ENCODE measurements at places on chromosomes 2 and 18.

GRCh38 chr2:85668009-85668856 lies at the start of gene SFTPB:
Gene SFTPB (minus strand): TSS chr2:85668199. CDS start chr2:85668183, 16 bp downstream.
- no peak within 1 kb of the TSS for H3K4me3 ChIP-seq
- H3K27ac ChIP-seq = no peak within 1 kb of the TSS
- no peaks in the 10 kb centered on the region for H3K36me3 ChIP-seq
- DNase-seq = no peak
- H3K4me1 ChIP-seq = no peaks in the 10 kb centered on the region

GRCh38 chr2:226579519-226579918 lies 220.1 kb downstream of the IRS1 start:
- no peak overlapping the region for H3K27ac ChIP-seq
- peaks cover 20% of the 10 kb centered on the region for H3K27me3 ChIP-seq
- H3K4me3 ChIP-seq = no peak overlapping the region
- no peaks in the 10 kb centered on the region for H3K36me3 ChIP-seq

DNA sequence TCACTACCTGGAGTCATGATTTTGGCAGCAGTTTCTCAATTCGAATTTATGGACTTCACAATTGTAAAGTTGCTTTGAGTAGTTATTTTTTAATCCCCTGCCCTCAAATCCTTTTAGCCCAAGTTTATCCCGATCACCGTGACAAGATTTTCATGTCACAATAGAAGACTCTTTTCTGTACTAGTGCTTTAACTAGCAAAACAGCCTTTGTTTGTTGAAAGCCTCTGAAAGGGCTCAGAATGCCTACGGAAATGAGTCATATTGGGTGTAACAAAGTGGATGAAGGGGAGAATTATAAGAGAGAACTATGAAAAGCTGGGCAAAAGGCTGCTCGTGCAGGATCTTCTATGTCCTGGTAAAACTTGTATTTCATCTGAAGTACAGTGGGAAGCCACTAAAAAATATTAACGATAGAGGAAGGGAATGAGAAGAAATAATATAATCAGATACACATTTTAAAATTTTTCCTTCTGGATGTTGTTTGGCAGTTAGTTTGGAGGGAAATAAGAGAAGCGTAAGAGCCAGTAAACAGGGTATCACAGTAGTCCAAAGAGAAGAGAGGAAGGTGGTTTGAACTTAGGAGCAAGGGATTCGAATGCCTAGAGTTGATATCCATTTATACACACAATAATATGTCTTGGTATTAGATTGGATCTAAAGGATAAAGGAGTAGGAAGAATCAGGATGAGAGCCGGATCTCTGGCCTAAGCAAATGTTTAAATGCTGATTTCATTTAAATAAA lies 114.9 kb downstream of the GALNT13 start:
- no peaks in the 10 kb centered on the region for H3K4me1 ChIP-seq
- no peaks in the 10 kb centered on the region for H3K36me3 ChIP-seq
- no peaks in the 10 kb centered on the region for H3K27me3 ChIP-seq
- H3K27ac ChIP-seq = no peak overlapping the region

GRCh38 chr2:241863536-241863954 lies 4.9 kb upstream of the PDCD1 start:
- H3K36me3 ChIP-seq = peaks cover 8% of the 10 kb centered on the region
- DNase-seq = peak; percentile 38
- peak overlapping the region; percentile 50 for H3K4me3 ChIP-seq
- peaks cover 11% of the 10 kb centered on the region for H3K27me3 ChIP-seq
- H3K4me1 ChIP-seq = peaks cover 67% of the 10 kb centered on the region

- no peak for DNase-seq
- H3K4me1 ChIP-seq = no peaks in the 10 kb centered on the region
- H3K27ac ChIP-seq = no peak overlapping the region
- H3K4me3 ChIP-seq = no peak overlapping the region
- no peaks in the 10 kb centered on the region for H3K36me3 ChIP-seq
- H3K27me3 ChIP-seq = no peaks in the 10 kb centered on the region
Observed at GRCh38 chr18:44474591-44474990, 206.1 kb upstream of the SETBP1 start.

DNA sequence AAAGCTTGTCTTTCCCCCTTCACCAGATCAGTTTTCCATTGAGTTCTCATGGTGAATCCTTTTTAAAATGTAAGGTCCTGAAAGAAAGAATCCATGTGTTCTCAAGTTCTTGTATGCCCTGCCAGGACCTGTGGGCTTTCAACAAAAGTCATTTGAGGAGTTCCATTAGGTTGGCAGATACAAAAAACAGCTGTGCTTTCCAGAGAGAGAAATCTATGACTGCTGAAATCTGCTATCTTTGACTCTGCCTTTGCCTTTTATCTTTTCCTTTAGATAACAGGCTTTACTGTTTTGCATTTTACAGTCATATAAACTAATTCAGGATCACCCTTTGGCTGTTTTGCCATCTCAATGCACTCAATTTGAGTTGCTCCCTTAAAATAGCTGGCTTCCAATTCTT lies 59.7 kb downstream of the CXCR4 start:
- no peak for DNase-seq
- H3K4me1 ChIP-seq = peaks cover 83% of the 10 kb centered on the region
- peak overlapping the region; percentile 72 for H3K27ac ChIP-seq
- H3K4me3 ChIP-seq = no peak overlapping the region
- H3K27me3 ChIP-seq = no peaks in the 10 kb centered on the region

- DNase-seq = no peak
- no peak overlapping the region for H3K27ac ChIP-seq
- no peaks in the 10 kb centered on the region for H3K4me1 ChIP-seq
- H3K27me3 ChIP-seq = peaks cover 7% of the 10 kb centered on the region
- H3K36me3 ChIP-seq = no peaks in the 10 kb centered on the region
Observed at GRCh38 chr18:54671291-54671881, 80.3 kb downstream of the DYNAP start.

- DNase-seq = no peak
- H3K4me3 ChIP-seq = no peak overlapping the region
- no peaks in the 10 kb centered on the region for H3K36me3 ChIP-seq
- H3K4me1 ChIP-seq = no peaks in the 10 kb centered on the region
- H3K27me3 ChIP-seq = peaks cover 6% of the 10 kb centered on the region
Observed at GRCh38 chr18:58015065-58015780, 28.8 kb upstream of the NEDD4L start.

GRCh38 chr2:183465048-183465447 lies 340.8 kb downstream of the NUP35 start:
- H3K4me3 ChIP-seq = no peak overlapping the region
- no peaks in the 10 kb centered on the region for H3K36me3 ChIP-seq
- no peak for DNase-seq
- H3K4me1 ChIP-seq = no peaks in the 10 kb centered on the region
- H3K27me3 ChIP-seq = no peaks in the 10 kb centered on the region

- H3K36me3 ChIP-seq = no peaks in the 10 kb centered on the region
- DNase-seq = no peak
- H3K27me3 ChIP-seq = no peaks in the 10 kb centered on the region
Observed at GRCh38 chr2:16413285-16413684, 252.3 kb downstream of the CYRIA start.

- peaks cover 45% of the 10 kb centered on the region for H3K4me1 ChIP-seq
- H3K4me3 ChIP-seq = peak overlapping the region; percentile 79
- DNase-seq = no peak
- H3K27ac ChIP-seq = peak overlapping the region; percentile 96
Observed at GRCh38 chr2:231546014-231546715, 15.9 kb upstream of the NMUR1 start.

- H3K27ac ChIP-seq = no peak overlapping the region
- no peak overlapping the region for H3K4me3 ChIP-seq
- peaks cover 8% of the 10 kb centered on the region for H3K27me3 ChIP-seq
- no peaks in the 10 kb centered on the region for H3K36me3 ChIP-seq
- H3K4me1 ChIP-seq = no peaks in the 10 kb centered on the region
Observed at GRCh38 chr2:54830546-54830945, 107.1 kb downstream of the EML6 start.

- no peak for DNase-seq
Observed at GRCh38 chr2:232219496-232219870, 159.1 kb upstream of the ALPP start.

GRCh38 chr18:48590678-48591077 lies 51.8 kb downstream of the CTIF start:
- no peaks in the 10 kb centered on the region for H3K4me1 ChIP-seq
- no peaks in the 10 kb centered on the region for H3K27me3 ChIP-seq
- H3K36me3 ChIP-seq = no peaks in the 10 kb centered on the region

DNA sequence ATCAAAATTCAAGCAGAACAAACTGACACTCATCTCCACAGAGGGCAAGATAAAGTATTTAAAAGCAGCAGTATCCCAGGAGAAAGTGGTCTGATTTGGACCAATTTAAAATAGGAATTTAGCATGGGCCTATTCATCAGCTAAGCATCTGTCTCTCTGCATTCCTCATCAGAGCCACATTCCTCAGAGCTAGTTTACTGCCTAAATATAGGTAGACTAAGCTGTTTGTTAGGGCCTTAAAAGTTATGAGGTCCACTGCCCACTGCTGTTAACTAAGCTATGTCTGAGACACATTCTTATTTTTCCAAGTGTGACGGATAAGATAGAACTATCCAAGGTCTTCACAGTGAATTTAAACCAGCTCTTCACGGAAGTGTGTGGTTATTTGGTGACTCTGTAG lies 17.6 kb downstream of the NEB start:
- no peaks in the 10 kb centered on the region for H3K36me3 ChIP-seq
- no peaks in the 10 kb centered on the region for H3K4me1 ChIP-seq
- no peaks in the 10 kb centered on the region for H3K27me3 ChIP-seq
- no peak overlapping the region for H3K4me3 ChIP-seq

DNA sequence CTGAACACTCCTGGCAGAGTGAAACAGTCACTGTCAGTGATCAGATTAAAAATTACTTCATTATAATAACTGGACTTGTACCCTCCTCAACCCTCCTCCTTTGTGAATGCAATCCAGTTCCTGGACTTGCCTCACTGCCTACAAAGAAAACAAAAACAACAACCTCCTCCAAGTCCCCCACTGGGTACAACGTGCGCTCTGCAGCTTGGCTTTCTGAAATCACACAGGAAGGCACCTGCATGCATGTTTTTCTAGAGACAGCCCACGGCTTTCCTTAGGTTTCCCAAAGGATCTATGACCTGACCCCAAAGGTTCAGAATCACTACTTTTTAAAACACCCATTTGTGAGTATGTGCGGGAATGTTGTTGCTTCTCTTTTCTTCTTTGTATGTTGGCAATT lies 61.4 kb upstream of the TUBA3E start:
- no peak overlapping the region for H3K4me3 ChIP-seq
- no peak overlapping the region for H3K27ac ChIP-seq
- H3K4me1 ChIP-seq = no peaks in the 10 kb centered on the region
- DNase-seq = no peak

DNA sequence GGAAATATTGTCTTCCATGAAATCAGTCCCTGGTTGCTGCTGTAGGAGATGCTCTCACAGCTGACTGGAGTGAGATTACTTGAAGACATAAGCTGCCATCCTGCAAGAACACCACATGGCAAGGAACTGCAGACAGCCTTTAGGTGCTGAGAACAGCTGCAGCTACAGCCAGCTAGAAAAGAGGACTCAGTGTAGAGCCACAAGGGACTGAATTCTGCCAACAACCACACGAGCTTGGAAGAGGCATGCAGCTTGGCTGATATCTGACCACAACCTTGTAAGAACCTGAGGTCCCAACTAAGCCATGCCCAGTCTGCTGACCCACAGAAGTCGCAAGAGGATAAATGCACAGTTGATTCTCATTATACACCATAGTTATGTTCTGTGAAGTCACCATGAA lies 181.8 kb upstream of the ARL4C start:
- DNase-seq = no peak
- H3K36me3 ChIP-seq = no peaks in the 10 kb centered on the region
- H3K4me1 ChIP-seq = no peaks in the 10 kb centered on the region

GRCh38 chr18:3138274-3138975 lies 81.3 kb downstream of the MYOM1 start:
- H3K27ac ChIP-seq = no peak overlapping the region
- H3K36me3 ChIP-seq = peaks cover 3% of the 10 kb centered on the region
- H3K4me1 ChIP-seq = no peaks in the 10 kb centered on the region
- peaks cover 12% of the 10 kb centered on the region for H3K27me3 ChIP-seq

- no peaks in the 10 kb centered on the region for H3K4me1 ChIP-seq
- peaks cover 1% of the 10 kb centered on the region for H3K27me3 ChIP-seq
- H3K4me3 ChIP-seq = no peak overlapping the region
- DNase-seq = no peak
- H3K36me3 ChIP-seq = no peaks in the 10 kb centered on the region
- no peak overlapping the region for H3K27ac ChIP-seq
Observed at GRCh38 chr2:618422-618990, 58.7 kb downstream of the TMEM18 start.

DNA sequence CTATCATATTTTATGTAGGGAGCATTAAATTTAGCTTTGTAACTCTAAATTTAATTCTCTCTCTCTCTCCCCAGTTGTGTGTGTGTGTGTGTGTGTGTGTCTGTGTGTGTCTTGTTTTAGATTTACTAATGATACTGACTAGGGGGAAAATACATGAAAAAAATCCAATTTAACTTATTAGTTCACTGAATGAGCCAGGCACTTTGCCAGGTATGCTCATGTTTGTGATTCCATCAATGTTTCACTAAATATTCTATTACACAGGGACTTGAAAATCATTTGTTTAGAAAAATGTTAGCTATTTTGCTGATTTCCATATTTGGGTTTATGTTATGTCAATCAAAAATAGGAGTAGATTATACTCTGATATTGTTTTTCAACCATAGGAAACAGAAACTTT lies 203.7 kb upstream of the ZNF804A start:
- no peak overlapping the region for H3K4me3 ChIP-seq
- DNase-seq = no peak
- H3K27me3 ChIP-seq = no peaks in the 10 kb centered on the region
- H3K36me3 ChIP-seq = no peaks in the 10 kb centered on the region
- H3K4me1 ChIP-seq = no peaks in the 10 kb centered on the region

DNA sequence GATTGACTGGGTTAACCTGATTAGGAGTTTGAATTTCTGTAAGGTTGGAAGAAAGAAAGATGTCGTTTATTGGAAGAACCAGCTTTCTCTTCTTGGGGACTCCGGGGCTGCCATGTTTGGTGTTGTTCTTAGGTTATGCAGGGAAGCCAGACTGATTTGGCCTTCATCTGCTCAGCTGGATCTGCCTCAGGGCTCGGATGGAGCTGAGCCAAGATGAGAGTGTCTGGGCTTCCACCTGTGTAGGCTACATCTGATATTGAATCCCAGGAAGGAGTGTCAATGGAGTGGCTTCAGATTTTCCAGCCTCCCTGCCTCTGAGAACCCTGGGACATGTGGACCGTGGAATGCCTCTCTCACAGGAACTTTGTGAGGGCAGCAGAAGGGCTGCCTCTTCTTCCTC lies 126.1 kb downstream of the WDSUB1 start:
- no peak overlapping the region for H3K4me3 ChIP-seq
- no peak for DNase-seq
- H3K4me1 ChIP-seq = peaks cover 15% of the 10 kb centered on the region
- no peak overlapping the region for H3K27ac ChIP-seq

DNA sequence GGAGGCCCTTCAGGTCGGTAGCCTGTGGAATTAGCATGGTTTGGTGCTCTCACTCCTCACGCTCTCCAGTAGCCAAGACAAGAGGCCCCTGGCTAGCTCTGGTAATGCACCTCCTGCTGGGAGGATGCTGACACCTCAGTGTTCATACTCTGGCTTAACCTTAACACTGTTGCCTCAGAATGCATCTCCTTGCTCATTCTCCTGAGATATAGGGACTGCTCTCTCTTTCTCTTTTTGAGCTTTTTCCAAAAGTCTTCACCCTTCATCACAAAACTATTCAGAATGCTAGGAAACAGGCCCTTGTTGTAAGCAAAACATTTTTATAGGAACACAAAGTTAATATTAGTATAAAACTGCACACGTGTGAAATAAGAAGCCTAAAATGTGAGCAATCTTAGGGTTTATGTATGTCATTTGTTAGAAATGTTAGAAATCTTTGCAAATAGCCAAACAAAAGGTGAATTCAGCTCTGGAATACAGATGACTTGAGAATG lies 17.3 kb upstream of the IMPA2 start:
- no peak for DNase-seq
- H3K27me3 ChIP-seq = peaks cover 6% of the 10 kb centered on the region
- no peaks in the 10 kb centered on the region for H3K4me1 ChIP-seq
- H3K27ac ChIP-seq = no peak overlapping the region
